ENCODE measurements at places on chromosomes 7 and 10.

GRCh38 chr7:37352251-37352880 lies 96.3 kb downstream of the ELMO1 start:
- no peak for DNase-seq

GRCh38 chr7:71665716-71666115 lies 533.8 kb downstream of the GALNT17 start:
- DNase-seq = no peak

DNA sequence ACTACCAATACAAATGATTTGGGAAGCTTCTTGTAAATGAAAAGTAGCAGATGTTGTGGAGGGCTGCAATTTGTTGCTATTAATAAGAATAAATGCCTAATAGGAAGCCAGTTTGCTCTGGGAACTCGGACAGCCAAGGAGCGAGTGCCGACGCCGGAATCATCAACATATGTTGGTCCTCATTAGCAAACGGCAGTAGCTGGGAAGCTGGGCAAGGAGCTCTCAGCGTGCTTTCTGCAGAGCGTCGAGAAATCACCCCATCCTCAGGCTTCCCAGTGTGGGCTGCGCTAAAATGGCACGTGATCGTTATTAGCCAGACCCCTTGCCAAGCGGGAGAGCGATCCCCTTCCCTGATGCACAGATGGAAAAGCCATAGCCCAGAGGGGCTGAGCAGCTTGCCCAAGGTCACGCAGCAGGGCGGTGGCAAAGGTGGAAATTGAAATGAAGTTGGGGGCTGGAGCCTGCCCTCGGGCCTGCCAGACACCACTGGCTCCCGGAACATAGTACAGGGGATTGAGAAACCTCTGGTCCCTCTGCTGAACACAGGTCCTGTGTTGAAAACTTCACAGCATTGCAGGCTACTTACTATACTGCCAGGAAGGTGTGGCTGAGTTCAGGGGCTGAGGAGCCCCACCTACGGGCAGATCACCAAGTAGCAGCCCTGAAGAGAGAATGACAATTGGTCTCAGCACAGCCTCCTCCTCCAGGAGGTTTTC lies 326.9 kb downstream of the PLXNA4 start:
- DNase-seq = peak; percentile 14

GRCh38 chr10:61907011-61907410 lies 5.5 kb downstream of the ARID5B start:
- DNase-seq = no peak

DNA sequence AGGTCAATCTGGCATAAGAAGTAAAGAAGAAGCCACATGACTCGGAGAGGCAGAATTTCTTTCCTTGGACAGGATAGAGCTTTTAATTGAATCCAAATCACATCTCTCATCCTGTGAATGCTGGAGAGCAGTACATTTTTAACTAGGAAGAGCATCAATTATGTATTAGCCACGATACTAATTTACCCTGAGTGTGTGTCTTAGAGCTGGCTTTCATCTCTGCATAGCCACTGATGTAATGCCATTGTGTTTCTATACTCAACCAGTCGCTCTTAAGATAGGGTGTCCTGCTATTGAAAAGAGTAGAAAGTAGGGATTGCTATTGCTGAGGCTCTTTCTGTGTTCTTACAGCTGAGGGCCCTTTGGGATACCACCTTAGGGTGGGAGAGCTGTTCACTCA lies 280.3 kb downstream of the AUTS2 start:
- DNase-seq = no peak

- no peak for DNase-seq
Measured at GRCh38 chr10:20742737-20743541, 154.2 kb downstream of the NEBL start.

DNA sequence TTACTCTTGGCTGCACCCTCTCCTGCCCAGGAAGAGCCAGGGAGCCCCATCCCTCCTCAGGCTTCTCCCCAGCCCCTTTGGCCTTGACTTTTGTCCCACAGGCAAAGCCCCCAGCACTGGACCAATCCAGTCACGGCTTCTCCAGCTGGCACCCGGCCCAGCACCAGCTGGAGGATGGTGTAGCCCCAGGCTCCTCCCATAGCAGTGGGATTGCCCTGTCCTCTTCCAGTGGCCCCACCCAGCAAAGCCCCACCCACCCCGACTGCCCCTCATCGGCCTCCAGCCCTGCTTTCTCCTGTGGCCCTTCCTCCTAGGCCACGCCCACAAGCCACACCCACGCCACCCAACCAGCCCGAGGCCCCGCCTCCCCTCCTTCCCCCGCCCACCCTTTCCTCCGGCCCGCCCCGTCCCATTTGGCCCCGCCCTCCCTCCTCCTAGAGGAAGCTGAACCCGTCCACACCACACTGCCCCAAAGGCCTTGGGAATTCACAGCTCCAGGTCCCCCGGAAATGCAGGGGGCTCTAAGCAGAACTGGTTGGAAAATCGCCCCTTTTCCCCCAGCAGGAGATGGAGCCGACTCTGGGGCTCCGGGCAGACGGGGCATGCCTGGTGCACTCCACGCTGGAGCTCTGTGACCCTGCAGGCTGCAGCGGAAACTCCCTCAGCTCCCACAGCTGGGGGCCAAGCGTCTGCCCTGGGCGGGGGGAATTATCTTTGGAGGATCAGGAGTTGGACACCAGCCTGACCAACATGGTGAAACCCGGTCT lies 25.2 kb downstream of the GET4 start:
- no peak for DNase-seq

DNA sequence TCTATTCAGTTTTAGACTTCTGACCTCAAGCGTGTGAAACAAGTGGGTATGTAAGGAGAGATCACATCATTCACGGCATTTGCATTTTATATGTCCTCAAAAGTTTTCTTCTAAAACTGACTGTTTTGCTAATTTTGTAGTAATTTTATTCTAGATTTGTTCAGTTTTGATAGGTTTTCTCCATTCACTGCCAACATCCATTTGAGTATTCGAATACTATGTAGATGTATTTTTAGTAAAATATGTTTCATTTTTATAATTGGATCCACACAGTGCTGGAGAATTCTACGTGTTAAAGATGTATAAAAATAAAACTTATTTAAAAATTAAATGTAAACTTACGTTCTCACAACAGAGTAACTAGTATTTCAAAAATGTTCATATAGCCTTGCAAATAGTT lies 503.0 kb downstream of the CNTNAP2 start:
- no peak for DNase-seq

DNA sequence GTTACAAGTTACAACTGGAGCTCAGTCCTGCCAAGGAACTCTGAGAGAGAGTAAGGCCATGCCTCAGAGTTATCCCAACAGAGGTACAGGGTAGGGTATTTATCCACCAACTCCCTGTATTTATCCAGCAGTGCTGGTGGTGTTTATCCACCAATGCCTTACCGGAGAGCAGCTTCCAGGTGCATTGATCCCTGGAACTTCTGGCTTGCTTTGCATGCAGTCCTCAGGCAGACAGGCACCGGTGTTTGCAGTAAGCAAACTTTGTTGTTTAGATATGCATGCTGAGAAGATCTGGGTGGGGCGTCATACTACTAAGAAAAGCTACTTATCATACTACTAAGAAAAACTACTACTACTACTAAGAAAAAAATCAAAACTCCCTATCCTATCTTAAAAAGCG lies 92.4 kb downstream of the CYP26A1 start:
- no peak for DNase-seq

DNA sequence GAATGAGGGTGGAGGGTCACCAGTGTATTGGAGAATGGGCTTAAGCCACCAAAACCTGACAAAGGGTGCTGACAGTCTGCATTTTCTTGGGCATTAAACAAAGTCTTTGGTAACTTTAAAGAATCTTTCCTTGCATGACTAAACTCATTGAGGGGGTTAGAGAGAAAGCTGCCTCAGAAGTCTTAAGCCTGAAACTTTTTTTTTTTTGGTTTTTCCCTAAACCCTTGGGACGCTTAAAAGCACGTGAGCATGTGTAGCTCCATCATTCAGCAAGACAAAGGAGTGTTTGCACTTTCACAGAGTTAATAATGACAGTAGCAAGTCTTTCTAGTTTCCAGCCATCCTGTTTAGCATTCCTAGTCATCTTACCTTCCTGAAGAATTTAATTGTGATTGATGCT lies 110.7 kb downstream of the LRMDA start:
- DNase-seq = no peak

DNA sequence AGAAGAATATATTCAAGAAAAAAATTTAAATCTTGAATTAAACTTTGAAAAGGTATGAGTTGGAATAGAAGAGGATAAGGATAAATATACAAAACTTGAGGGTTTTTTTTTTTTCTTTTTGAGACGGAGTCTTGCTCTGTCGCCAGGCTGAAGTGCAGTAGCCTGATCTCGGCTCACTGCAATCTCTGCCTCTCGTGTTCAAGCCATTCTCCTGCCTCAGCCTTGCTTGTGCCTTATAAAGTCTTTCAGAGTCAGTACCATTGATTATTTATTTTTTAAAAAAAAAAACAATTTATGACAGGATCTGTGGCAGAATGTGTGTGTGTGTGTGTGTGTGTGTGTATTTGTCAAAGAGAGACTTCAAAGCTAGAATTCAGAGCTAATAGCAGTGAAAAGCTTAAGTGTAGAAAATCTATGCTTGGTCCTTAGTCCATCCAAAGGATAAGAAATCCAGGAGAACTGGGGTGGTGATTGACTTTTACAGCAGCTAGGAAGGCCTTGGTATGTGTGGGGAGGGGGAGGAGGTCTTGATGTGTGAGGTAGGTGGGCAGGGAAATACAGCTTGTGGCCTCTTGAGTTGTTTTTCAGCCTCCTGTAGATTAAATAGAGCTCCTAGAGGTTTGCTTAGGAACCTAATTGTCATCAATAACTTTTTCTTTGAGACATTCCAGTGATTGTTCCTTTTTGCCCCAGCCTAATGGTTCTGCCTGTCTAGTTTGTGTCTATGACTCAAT lies 2.4 kb downstream of the HECTD2 start:
- DNase-seq = no peak

DNA sequence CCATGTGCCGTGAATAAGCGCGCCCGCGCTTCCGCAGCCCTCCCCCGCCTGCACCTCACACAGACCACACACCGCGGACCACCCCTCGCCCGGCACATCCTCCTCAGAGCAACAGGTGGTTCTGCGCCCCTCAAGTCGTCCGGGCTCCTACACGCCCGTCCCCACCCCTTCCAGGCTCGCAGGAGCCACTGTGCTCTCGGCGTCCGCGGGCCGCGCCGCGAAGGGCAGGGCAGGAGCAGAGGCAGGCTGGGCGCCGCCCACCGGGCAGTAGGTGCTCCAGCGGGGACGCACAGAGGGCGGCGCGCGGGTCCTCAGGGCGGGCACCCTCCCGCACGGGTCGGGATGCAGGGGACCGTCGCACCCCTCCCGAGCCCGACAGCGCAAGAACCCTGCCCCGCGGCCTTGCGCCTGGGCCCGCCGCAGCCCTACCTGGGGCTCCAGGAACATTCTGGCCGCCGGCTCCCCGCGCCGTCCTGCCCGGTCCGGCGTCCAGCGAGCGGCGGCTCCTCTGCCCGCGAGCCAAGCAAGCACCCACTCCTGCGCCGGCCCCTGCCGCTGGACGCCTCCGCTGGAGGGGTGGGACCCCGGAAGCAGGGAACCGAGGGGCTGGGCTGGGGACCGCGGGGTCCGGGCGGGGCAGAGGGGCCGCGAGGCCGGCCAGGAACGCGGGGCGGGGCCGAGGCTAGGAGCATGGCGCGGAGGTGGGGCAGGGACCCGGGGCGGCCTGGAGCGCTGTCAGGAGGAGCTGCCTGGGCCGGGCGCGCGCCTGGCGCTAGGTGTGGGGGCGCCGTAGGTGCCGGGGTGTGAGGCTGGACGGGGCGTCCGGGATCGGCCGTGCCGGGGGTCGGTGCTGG lies 37.4 kb downstream of the RASGEF1A start:
- no peak for DNase-seq

- DNase-seq = no peak
Measured at GRCh38 chr10:15262036-15262713, 93.7 kb upstream of the NMT2 start.

DNA sequence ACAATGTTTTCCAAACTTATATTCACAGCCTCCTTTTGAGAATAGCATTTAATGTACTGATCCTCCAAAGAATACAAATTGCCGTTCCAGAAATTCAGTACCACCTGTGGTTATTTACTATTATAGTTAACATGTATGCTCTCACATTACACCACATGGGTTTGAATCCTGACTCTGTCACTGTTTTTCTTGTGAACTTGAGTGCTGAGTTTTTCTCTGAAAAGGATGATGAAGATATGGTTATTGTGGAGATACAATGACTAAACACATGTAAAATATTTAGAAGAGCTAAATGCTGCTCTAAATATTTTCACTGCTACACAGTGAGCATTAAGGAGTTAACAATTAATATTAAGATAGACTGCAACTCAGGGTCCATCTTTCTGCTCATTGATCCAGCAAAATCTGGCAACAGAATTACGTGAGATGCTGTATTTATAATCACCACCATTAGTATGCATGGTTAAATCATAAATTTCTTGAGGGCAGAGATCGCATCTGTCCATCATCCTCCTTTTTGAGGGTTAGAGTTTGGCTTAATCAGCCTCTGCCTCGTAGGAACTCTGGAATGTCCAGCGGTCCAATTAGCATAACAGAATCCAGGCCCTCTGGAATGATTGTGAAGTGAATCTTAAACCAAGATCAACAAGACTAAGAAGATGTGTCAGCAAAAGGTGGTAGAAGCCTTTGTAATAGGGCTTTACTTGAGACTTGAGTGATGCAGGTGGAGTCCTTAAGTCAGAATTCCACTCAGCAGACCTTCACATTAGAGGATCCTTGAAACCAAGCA lies 152.8 kb downstream of the MACC1 start:
- DNase-seq = no peak

DNA sequence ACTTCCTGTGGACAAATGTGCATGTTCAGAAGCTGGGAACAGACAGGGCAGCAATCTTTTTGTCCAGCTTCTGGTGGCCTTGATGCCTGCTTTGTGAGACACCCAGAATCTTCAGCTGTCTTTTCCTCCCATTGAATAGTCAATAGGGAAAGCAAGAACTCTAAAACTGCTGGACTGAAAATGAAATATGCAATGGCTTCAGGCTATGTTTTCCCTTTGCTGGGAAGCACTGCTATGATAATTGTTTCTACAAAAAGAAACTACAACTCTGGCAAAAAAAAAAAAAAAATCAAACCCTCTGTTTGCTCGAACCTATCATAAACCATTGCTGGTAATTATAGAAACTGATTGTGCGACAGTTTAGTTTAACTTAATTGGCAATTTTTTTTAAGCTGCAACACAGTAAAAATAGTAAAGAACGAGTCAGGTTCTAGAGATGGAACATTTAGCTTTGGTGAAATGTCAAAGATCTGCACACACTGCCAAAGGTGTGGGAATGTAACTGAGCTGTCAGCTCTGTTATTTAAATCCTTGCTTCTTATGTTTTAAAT lies 79.1 kb upstream of the NEUROD6 start:
- DNase-seq = no peak

GRCh38 chr10:34015700-34016099 lies 681.2 kb upstream of the NRP1 start:
- no peak for DNase-seq

- no peak for DNase-seq
Measured at GRCh38 chr7:50666124-50666496, 100.9 kb upstream of the DDC start.

GRCh38 chr7:71193099-71193810 lies 61.3 kb downstream of the GALNT17 start:
- DNase-seq = peak; percentile 44

GRCh38 chr10:120508966-120509365 lies 51.9 kb downstream of the PLPP4 start:
- no peak for DNase-seq

All from NCI-H1694 (cell line).